Right lung (tissue), 10 donors: ENCODE measurements at places on chromosomes 2 and 18. TPM values are rescaled to one million over a fixed set of nuclear protein-coding genes. Genes with fewer than 3 reads are reported as not detected.

- DNase-seq: no peak
These were observed 57.0 kb downstream of the ZNF519 start for GRCh38 chr18:14075196-14075595.

DNA sequence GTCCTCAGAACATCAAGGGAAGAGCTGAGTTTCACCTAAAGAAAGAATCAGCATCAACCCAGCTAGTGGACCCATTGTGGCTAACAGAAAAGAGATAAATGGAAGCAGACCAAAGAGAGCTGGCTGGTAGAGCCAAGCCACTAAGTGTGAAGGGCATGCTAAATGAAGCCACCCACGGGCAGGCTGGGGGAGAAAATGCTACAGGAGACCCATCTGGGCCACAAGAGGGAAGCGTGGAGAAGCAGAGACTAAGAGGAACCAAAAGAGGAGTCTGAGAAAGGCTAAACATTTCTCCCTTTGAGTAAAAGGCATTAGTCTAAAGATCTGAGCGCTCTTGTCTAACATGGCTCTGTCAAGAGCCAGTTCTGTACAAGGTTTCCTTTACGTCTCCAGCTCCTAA is 15.8 kb downstream of the CWC22 start:
- no peak for DNase-seq

GRCh38 chr2:75415731-75416130 is 145.0 kb downstream of the EVA1A start:
- DNase-seq: no peak

The RAD51AP2 gene
- 0.84 TPM for polyA plus RNA-seq

The MAPRE3 gene
- polyA plus RNA-seq: 6.2 TPM
